ENCODE measurements at places on chromosomes 1 and 21. TPM values are rescaled to one million over a fixed set of nuclear protein-coding genes. Genes with fewer than 3 reads are reported as not detected.

GRCh38 chr21:45506241-45506817, 35.9 kb downstream of the SLC19A1 start:
- no peak overlapping the region for H3K4me3 ChIP-seq
- peak; percentile 42 for DNase-seq
- H3K4me1 ChIP-seq: no peaks in the 10 kb centered on the region
- H3K36me3 ChIP-seq: no peaks in the 10 kb centered on the region

GRCh38 chr1:28326984-28327383, 1.9 kb upstream of the MED18 start:
- no peaks in the 10 kb centered on the region for H3K27me3 ChIP-seq
- peaks cover 17% of the 10 kb centered on the region for H3K4me1 ChIP-seq
- DNase-seq: no peak
- peak overlapping the region; percentile 6 for H3K27ac ChIP-seq
- no peaks in the 10 kb centered on the region for H3K36me3 ChIP-seq

DNA sequence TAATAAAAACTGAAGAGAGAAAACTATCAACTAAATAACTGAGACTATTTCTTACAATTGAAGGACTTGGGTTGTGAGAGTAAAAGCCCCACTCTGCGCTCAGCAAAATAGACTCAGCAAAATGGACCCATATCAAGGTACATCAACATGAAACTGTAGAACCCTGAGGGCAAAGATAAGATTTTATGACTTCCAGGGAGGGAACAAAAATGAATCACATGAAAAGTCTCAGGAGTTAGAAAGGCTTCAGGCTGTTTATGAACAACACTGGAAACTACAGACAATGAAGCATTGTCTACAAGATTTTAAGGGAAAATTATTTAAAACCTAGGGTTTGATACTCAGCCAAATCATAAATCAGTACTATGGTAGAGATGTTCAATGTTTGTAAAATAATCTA, 434.3 kb downstream of the PTPRC start:
- no peak for DNase-seq
- H3K27ac ChIP-seq: no peak overlapping the region
- no peaks in the 10 kb centered on the region for H3K27me3 ChIP-seq

- H3K36me3 ChIP-seq: no peaks in the 10 kb centered on the region
- peak overlapping the region; percentile 93 for H3K27ac ChIP-seq
- H3K4me1 ChIP-seq: peaks cover 24% of the 10 kb centered on the region
- H3K4me3 ChIP-seq: no peak overlapping the region
- no peak for DNase-seq
Measured at GRCh38 chr1:229185963-229186362, 84.9 kb upstream of the RAB4A start.

DNA sequence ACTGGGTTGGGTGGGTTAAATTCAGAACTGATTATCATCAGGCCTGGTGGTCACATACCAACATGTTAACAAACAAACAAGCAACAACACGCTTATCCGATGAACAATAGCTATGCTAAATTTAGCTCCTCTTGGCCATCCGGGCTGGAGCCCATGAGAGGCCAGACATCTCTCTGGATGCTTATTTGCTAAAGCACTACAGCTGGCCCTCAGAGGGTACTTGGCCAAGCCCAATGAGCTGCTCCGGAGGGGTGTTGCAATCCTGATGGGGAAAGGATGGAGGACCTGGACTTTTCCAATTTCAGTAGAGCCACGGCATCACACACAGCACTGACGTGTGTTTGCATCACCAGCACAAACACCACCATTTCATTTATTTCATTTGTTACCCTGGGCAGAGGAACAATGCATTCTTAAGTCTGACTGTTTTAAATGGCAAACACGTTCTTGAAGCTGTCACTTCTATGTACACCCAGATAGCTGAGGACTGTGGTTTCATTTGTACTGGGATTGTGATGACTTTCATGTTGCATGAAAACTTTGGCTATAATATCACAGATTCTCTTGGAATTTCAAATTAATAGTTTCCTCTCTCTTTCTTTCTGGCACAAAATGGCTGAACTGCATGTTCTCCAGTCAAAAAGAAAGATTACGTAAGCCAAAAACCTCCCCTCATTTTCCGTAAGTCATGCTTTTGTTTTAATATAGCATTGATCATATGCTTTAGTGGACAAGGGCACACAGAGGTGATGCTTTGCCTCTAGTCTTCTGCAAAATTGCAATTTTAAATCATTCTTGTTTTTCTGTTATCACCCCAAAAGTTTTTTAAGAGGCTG, 359.8 kb upstream of the KAZN start:
- no peak overlapping the region for H3K4me3 ChIP-seq
- no peaks in the 10 kb centered on the region for H3K36me3 ChIP-seq
- no peak for DNase-seq
- H3K27ac ChIP-seq: no peak overlapping the region
- no peaks in the 10 kb centered on the region for H3K4me1 ChIP-seq

DNA sequence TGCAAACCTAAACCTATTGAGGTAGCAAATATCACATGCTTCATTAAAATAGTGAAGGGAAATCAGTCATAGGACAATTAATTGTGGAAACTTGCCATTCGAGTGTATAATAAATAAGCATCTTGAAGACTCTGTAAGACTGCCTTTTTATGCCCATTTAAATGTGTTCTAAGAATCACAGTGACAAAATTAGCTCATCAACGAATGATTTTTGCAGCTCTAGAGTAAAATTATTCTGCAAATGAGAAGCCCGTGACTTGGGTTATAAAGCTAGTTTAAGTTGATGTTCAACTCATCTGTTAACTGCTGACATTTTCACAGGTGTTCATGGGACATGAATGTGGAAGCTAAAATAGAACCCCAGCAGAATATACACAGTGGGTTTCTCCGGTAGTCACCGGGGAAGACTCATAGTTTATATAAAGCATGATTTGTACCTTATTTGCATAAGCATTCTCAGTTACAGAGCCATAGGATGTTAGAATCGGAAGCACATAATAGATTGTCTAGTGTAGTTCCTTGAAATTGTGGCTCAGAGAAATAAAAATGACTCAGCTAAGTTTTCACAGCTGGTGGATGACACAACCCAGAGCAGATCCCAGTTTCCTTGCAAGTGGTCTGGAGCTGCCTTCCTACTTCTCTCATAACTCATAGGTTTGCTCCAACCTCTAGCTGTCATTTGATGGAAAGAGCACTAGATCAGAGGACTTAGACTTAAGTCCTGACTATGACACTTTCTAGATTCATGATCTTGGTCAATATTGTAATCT, 107.3 kb downstream of the UCHL5 start:
- peak overlapping the region; percentile 32 for H3K27ac ChIP-seq
- H3K36me3 ChIP-seq: no peaks in the 10 kb centered on the region
- DNase-seq: no peak
- peaks cover 13% of the 10 kb centered on the region for H3K4me1 ChIP-seq
- peak overlapping the region; percentile 11 for H3K4me3 ChIP-seq

- no peak overlapping the region for H3K4me3 ChIP-seq
- no peaks in the 10 kb centered on the region for H3K36me3 ChIP-seq
- no peak for DNase-seq
- peaks cover 3% of the 10 kb centered on the region for H3K4me1 ChIP-seq
- no peak overlapping the region for H3K27ac ChIP-seq
- H3K27me3 ChIP-seq: peaks cover 4% of the 10 kb centered on the region
Measured at GRCh38 chr1:222310836-222311235, 237.1 kb downstream of the HHIPL2 start.

DNA sequence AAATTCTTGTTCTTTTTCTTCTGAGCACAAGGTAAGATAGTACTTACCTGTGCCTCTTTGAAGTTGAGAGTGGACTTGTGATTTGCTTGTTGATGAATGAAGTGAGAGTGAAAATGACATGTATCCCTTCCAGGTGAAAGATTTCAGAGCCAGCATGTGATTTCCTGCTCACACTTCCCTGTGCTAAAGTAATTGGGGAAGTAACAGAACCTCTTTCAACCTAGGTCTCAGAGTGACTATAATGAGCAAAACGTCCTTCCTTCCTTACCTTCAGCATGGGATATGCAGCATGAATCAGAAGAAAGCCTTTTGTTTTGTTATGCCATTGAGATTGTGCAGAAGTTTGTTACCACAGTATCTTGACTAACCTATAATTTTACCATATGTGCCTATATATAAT, 24.6 kb downstream of the RAVER2 start:
- no peaks in the 10 kb centered on the region for H3K4me1 ChIP-seq
- no peaks in the 10 kb centered on the region for H3K27me3 ChIP-seq
- no peak for DNase-seq
- no peak overlapping the region for H3K4me3 ChIP-seq
- H3K27ac ChIP-seq: no peak overlapping the region
- H3K36me3 ChIP-seq: peaks cover 6% of the 10 kb centered on the region

DNA sequence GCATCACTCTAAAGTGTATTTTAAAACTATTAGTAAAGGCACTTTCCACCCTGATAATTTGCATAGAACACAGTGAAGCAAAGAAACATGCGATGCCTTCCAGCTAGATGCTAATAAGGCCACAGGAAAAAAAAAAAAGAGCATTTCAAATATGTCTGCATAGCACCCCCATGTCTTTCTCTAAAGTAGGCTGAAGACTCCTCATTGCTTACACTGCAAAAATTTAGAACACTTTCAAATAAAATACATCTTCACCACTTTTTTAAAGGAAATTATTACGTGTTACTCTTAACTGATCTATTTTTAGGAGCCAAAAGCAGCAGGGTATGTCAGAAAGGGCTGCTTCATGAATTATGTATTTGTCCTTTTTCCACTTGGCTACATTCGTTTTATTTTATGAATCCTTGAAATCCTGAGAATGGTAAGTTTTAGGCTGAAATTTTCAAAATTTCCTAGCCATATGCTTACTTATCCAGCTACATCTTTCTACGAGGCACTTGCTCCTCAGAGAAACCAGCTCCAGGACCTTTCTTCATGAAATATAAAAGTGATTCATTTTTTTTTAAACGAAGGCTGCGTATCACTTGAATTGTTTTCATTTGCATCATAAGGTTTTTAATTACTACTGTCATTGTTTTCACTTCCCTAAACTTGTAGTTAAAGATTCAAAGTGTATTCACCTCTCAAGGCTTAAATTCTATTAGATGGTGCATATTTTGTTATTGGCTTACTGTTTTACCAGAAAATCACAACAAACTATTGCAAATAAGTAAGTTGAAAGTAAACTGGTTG, 513.0 kb downstream of the PTPRC start:
- H3K4me3 ChIP-seq: no peak overlapping the region
- DNase-seq: no peak
- H3K4me1 ChIP-seq: no peaks in the 10 kb centered on the region
- H3K36me3 ChIP-seq: no peaks in the 10 kb centered on the region

DNA sequence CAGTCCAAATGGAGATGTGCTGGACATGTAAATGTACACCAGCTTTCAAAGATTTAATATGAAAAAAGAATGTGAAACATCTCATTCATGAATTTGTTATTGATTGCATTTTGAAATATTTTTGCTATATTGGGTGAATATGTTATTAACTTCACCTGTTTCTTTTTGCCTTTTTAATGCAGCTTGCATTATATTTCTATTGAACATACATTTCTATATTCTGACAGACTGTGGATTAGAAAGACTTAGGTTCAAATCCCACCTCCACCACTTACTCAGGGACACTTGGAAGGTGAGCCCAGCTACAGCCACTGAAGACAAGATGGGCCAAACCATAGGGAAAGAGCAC, 37.8 kb downstream of the LRRN2 start:
- H3K27ac ChIP-seq: peak overlapping the region; percentile 49
- peaks cover 7% of the 10 kb centered on the region for H3K4me1 ChIP-seq
- DNase-seq: no peak
- peaks cover 29% of the 10 kb centered on the region for H3K27me3 ChIP-seq

GRCh38 chr1:89298461-89298860, 25.8 kb upstream of the GBP5 start:
- H3K4me1 ChIP-seq: peaks cover 50% of the 10 kb centered on the region
- no peaks in the 10 kb centered on the region for H3K27me3 ChIP-seq
- DNase-seq: no peak
- peaks cover 9% of the 10 kb centered on the region for H3K36me3 ChIP-seq
- peak overlapping the region; percentile 66 for H3K4me3 ChIP-seq

Gene PEX10
- total RNA-seq: 18.9 TPM

Gene ETS2
- total RNA-seq: 22.9 TPM

Gene LRRC38
- total RNA-seq: not detected

Gene TSPEAR
- total RNA-seq: not detected
